ENCODE measurements at places on chromosomes 3 and 15. TPM values are rescaled to one million over a fixed set of nuclear protein-coding genes. Genes with fewer than 3 reads are reported as not detected.
A peak's percentile ranks its signal among the peaks of the same experiment; 100 is the strongest.

TMEM115 gene
- 56.6 TPM for total RNA-seq

DNA sequence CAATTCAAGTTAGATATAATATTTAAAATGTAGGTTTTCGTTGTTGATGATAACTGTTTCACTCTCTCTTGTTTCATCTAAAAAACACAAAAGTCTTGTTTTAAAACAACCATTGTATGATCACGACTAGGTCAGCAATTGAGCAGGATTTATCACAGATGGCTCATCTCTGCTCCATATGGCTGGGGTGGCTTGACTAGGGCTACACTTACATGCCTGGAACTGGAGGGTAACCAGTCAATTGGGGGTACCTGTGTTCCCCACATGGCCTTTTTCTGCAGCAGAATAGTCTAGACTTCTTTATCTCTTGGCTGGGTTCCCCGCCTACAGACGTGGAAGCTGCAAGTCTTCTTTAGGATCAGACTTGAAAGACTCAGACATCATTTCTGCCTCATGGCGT, 103.9 kb downstream of the ARPP21 start:
- H3K4me3 ChIP-seq = no peak overlapping the region
- DNase-seq = no peak
- H3K4me1 ChIP-seq = no peaks in the 10 kb centered on the region
- H3K27me3 ChIP-seq = peaks cover 8% of the 10 kb centered on the region
- no peak overlapping the region for H3K27ac ChIP-seq

GRCh38 chr3:115293321-115293720, 146.2 kb upstream of the ZBTB20 start:
- H3K27me3 ChIP-seq = no peaks in the 10 kb centered on the region
- H3K36me3 ChIP-seq = no peaks in the 10 kb centered on the region
- no peak overlapping the region for H3K4me3 ChIP-seq
- no peaks in the 10 kb centered on the region for H3K4me1 ChIP-seq
- no peak overlapping the region for H3K27ac ChIP-seq

- no peak overlapping the region for H3K27ac ChIP-seq
- DNase-seq = peak; percentile 54
- no peaks in the 10 kb centered on the region for H3K27me3 ChIP-seq
Observed at GRCh38 chr3:46923559-46924350, 46.2 kb downstream of the PTH1R start.

- H3K27ac ChIP-seq = no peak overlapping the region
- H3K4me3 ChIP-seq = no peak overlapping the region
- no peaks in the 10 kb centered on the region for H3K27me3 ChIP-seq
Observed at GRCh38 chr3:88469216-88469615, 319.5 kb downstream of the C3orf38 start.
